Ascending aorta (tissue), 2 donors: ENCODE measurements at places on chromosomes 11 and 22. TPM values are rescaled to one million over a fixed set of nuclear protein-coding genes. Genes with fewer than 3 reads are reported as not detected.

DNA sequence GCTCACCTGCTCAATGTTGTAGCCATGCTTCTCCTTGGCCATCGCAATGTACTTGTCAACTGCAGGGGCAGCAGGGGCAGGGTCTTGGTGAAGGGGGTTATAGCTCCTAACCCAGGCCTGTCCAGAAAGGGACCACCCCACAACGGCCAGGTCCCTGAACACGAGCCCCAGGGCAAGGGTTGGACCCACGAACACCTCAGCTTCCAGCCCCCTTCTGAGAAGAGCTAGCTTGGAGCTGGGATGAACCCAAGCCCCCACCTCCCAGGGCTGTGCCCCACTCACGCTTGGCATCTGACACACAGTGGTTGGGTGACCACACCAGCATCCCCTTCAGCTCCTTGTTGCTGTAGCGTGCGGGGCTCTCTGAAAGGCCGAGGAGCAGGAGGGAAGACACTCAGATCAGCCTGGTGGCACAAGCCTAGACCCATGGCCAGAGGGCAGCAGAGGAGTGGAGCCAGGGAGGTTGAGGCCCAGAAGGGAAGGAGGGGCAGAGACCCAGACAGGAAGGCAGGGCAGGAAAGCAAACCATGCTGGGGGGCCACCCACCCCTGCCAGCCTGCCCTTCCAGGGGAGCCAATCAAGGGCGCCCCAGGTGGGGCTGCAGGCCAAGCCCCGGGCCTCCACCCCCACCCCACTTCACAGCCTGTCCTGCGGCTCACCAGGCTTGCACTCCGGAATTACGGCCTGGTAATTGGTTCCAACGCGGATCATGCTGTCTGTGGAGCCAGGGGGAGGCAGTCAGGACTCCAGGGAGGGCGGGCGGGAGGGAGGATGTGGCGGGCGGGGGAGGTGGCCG is 1.9 kb downstream of the RCOR2 start:
- no peak for DNase-seq

GRCh38 chr22:20488946-20489345 is 6.6 kb downstream of the KLHL22 start:
- DNase-seq, result no peak

DNA sequence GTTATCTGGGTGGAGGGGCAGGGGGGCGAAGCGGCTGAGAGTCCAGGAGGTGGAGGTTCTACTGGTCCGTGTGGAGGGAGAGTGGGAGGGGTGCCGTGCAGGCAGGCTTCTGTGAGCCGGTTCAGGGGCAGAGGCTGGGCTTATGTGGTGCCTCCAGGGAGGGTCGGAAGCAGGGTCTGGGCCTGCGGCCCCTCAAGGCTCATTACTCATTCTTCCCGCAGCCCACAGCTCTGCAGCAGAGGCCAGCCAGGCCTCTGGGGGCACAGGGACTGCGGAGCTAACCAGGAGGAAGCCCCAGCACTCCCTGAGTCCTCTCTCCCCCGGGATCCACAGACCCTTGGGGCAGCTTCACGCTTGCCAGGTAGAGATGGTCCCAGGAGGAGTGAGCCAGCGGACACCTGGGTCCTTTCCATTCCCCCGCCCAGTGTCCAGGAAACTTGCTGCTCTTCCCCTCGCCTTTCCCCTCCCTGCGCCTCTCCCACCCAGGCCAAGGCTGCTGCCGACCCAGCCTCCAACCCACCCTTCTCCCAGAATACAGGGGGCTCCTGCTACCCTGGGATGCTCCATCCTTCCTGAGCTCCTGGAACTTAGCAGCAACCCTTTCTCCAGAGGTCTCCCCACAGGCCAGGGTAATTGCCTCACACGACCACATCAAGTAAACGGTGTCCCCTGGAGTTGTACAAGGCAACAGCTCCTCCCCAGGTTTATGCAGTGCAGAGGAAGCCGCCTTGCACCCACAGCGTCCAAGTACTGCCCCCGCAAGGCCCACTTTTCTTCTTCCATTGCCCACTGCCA is 6.3 kb downstream of the NRXN2 start:
- no peak for DNase-seq

- DNase-seq, result no peak
Measured at GRCh38 chr11:10392095-10393079, 62.7 kb upstream of the AMPD3 start.

- no peak for DNase-seq
Measured at GRCh38 chr11:35318977-35319925, 100.1 kb downstream of the SLC1A2 start.

GRCh38 chr22:44685384-44686056 is 16.5 kb upstream of the PRR5 start:
- no peak for DNase-seq

- DNase-seq, result no peak
Measured at GRCh38 chr11:116973270-116973669, 125.0 kb downstream of the SIK3 start.

DNA sequence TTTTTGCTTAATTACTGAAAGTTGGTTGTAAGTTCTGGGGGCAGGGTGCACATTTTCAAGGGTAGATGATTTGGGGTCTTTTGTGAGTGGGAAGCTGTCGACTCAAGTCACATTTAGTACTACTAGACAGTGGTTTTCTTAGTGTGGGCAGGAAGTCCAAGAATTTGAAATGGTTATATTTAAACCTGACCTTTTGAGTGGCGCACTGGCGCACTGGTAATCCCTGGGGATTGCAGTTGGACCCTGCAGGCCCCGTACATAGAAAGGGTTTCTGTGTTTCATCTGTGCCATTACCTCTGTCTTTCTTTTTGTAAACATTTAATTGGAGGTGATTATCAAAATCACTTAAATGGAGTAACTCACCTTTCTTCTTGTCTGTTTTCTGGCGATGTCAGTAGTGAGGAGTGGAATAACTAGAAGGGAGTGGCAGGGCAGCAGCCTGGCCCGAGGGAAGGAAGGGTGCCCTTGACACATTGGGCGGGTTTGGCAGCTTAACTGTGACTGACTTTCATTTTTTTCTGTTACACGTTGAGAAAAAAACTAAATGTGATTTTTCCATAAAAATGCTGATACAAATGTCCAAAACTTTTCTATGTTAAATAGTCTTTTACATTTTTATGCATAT is 101.8 kb upstream of the GAL start:
- DNase-seq, result no peak

- DNase-seq, result no peak
Measured at GRCh38 chr22:35893698-35894097, 134.9 kb downstream of the RBFOX2 start.

DNA sequence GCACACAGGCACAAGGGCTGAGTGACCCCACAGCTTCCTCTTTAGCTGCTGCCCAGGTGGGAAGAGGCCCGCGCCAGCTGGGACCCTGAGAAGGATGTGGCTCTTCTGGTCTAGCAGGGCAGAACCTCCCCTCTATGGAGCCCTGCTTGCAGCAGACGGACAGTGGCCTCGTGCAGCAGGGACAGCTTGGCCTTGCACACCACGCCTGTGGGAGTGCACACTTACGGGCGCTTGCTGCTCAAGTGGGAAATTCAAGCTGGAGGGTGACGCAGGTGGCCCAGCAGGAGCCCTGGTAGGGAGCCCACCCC is 971.4 kb downstream of the BRD1 start:
- no peak for DNase-seq

GRCh38 chr11:33471541-33471940 is 214.4 kb downstream of the HIPK3 start:
- no peak for DNase-seq

- no peak for DNase-seq
Measured at GRCh38 chr11:3816673-3817072, 8.3 kb downstream of the PGAP2 start.

GRCh38 chr22:44550711-44551491 is 52.9 kb upstream of the RTL6 start:
- DNase-seq, result peak; percentile 46

- no peak for DNase-seq
Measured at GRCh38 chr11:128273736-128274135, 313.6 kb downstream of the ETS1 start.

DNA sequence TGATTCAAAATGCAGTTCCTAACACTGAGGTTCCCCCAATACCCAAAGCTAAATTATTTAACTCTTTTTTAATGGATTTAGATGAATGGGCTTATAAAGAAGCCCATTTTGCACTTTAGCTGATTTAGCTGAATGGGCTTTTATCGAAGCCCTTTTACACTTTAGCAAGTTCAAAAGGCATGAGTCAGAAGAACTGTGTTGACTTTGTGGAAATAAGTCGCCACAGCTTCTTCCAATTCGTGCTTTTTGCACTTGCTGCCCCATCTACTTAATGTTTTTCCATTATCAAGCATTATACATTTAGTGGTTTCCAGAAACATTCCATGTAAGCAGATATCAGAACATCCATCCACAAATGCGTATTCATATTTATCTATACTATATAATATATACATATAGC is 20.5 kb upstream of the GRIA4 start:
- DNase-seq, result no peak

DNA sequence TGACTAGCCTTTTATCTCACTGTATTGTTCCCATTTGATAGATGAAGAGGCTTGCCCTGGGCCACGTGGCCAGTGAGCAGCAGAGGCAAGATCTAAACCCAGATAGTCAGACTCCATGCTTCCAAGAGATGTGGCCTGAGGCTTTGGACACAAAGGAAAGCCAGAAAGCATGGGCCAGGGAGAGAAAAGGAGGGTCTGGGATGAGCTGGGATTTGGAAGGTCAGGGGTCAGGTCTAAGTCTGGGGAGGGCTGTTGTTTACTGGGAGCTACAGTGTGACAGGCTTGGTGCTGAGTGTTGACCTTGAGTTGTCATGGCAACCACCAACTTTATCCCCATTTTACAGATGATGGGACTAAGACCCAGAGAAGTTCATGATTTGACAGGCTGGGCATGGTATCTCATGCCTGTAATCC is 2.1 kb downstream of the SLC35E4 start:
- no peak for DNase-seq

The RASSF10 gene
- not detected for total RNA-seq

The DDI1 gene
- total RNA-seq, result not detected

The CHRDL2 gene
- total RNA-seq, result not detected

The PRODH gene
- total RNA-seq, result 1.4 TPM

The RELA gene
- total RNA-seq, result 115 TPM

The SLC37A2 gene
- total RNA-seq, result 1.5 TPM

The OR2AT4 gene
- not detected for total RNA-seq

The SULT4A1 gene
- total RNA-seq, result not detected

The OR5B12 gene
- total RNA-seq, result 2.9 TPM
